ENCODE measurements at places on chromosomes 13 and 19.

DNA sequence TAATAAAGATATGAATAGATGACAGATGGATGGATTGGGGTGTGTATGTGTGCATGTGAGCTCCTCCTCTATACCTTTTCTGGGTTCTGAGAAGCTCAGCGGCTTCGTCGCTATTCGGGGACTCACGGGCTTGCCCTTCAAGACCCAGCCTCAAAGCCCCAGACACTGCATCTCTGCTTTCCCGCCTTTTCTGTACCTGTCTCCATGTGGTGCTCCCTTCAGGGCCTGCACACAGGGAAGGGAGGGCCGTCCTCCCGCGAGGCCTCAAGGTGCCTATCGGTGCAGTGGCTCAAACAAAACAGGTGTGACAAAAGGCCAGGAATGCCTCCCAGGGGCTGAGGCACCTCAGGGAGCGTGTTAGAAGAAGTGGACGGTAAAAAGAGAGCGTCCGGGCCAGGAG is 16.2 kb downstream of the KRTDAP start:
- DNase-seq = no peak

- DNase-seq = no peak
Observed at GRCh38 chr13:90997951-90998350, 349.5 kb upstream of the MIR17HG start.

DNA sequence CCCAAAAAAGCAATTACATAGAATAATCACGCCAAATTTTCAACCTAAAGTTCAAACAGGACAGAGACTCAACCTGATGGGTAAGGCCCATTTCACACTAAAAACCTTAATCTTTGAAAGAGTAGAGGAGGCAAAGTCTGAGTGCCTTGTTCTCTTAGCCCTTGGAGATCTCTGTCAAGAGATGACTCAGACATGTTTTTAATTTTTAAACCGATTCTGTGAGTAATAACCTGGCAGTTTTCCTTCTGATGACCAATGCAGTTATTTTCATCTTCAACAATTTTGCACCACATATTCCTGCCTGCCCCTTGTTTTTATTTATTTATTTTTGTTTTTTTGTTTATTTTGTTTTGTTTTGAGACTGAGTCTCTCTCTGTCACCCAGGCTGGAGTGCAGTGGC is 11.5 kb upstream of the TNFSF9 start:
- DNase-seq = no peak

- peak; percentile 52 for DNase-seq
Observed at GRCh38 chr19:2164020-2164998, 576 bp downstream of the DOT1L start.

DNA sequence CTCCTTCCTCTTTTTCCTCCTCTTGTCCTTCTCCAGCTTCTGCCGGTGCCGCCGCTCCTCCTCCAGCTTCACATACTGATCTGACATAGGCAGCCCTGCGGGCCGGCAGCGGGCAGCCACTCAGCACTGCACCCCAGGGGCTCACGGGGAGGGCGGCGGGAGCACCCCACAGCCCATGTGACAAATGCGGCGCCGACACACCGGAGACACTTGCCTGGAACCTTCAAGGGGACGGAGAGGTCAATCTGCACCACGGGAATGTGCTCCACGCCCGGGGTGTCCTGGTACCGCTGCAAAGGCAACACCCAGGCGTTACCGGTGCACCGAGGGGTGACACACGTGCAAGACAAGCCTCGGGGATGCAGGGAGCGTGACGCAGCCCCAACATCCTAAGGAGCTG is 18.6 kb downstream of the IZUMO4 start:
- DNase-seq = no peak

DNA sequence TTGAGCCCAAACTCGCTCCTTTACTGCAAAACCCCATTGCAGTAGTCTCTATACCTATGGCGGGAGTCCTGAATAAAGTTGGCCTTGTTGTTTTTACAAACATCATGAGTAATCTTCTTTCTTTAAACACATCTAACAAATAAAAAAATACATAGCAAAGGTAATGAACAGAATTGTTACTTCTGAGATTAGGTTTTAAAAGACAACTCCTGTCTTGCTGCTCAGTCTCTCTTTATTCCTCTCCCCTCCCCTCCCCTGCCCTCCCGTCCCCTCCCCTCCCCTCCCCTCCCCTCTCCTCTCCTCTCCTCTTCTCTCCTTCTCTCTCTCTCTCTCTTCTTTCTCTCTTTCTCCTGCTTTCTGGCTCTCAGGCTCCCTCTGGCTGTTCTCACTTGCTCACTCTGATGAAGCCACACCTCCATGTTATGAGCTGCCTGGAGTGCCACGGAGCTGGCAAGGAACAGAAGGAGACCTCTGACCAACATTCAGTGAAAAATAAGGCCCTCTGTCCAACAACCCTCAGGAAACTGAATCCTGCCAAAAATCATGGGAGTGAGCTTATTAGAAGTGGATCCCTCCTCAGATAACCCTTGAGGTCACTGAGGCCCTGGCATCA is 300.7 kb upstream of the MIR17HG start:
- DNase-seq = peak; percentile 4

- no peak for DNase-seq
Observed at GRCh38 chr13:64962404-64962803, 2267.7 kb downstream of the PCDH9 start.

DNA sequence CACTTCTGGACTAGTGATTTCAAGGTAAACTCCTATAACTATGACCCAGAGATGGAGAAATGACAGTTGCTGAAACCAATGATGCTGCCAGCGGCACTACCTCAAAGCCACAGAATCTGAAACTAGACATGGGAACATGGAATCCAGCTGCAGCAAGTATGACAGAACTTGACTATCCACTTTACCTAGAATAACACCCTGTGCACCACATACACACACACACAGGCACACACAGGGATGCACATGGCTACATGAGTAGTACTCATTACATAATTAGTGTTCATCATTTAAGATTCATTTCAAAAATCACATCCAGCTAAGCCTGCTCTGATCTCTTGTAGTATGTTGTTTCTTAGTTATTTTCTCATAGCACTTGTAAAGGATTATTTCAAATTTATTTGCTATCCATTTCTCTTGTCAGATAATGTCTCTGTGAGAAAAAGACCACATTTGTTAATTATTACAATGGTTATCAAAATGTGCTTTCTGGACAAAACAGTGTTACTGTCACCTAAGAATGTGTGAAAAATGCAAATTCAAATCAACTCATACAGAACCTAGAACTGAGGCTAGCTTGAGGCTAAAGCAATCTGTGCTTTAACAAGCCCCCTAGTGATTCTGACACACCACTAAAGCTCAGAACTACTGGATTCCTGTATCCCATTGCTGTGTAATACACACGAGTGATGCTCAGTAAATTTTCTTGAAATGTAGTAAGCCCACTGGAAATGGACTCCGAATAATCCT is 59.4 kb downstream of the WTIP start:
- DNase-seq = no peak
